ENCODE measurements at places on chromosomes 7 and 10. TPM values are rescaled to one million over a fixed set of nuclear protein-coding genes. Genes with fewer than 3 reads are reported as not detected.

GRCh38 chr10:14254368-14254767, 76.4 kb downstream of the FRMD4A start:
- no peaks in the 10 kb centered on the region for H3K27me3 ChIP-seq
- no peak overlapping the region for H3K27ac ChIP-seq
- no peak for DNase-seq
- H3K36me3 ChIP-seq = no peaks in the 10 kb centered on the region
- H3K4me3 ChIP-seq = no peak overlapping the region

DNA sequence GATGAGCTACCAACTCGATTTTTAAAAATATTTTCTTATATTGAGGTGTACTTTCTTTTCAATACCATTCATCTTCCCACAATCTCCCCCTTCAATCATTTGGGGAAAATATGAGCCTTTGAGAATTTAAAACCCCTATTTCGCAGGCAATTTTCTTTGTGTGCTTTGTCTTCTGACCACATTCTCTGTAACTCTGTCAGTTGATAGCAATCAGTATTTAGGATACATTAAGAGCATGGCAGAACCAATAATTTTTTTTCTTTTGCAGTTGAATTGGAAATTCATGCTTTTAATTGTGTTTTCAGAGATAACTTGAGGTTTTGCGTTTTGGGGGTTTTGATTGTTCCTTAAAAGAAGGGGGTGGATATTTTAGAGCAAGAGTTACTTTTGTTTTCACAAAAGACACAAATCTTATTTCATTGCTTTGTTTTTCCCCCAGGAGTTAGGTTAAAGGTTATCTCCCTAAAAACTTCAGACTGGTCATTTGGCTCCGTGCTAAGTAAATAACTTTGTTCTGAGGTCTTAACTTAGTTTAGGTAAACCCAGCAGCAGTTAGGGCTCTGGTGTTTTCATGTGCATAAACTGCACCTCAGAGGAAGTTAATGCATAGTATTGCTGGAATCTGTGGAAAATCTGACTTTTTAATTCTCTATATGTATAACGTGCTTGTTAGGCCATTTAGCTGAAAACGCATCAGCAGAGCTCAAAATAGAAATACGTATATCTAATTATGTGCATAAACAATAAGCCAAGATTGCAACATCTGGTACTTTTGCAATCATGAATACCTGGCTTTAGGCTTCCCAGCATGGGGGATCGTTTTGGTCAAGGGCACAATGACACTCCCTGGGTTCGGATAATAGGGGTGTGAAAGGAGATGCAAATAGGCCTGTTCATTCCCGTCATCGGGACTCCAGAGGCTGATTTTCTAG, 676.4 kb upstream of the ANKRD30A start:
- H3K27me3 ChIP-seq = no peaks in the 10 kb centered on the region
- no peak for DNase-seq
- H3K27ac ChIP-seq = peak overlapping the region; percentile 48
- no peaks in the 10 kb centered on the region for H3K36me3 ChIP-seq

DNA sequence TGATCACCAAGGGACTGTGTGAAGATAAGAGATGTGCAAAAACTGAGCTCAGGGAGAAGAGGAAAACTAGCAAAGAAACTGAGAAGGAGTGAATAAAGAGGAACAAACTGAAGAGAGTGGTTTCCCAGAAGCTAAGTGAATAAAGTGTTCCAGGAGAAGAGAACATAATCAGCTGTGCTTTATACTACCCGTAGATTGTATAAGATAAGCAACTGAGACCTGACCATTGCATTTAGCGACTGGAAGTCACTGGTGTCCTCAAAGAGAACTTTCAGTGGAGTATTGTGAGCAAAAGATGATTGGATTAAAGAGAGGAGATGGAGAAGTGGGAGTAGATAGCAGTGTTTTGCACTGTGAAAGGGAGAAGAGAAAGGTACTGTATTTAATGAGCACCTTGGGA, 14.6 kb downstream of the PHTF2 start:
- DNase-seq = no peak
- no peak overlapping the region for H3K27ac ChIP-seq
- H3K36me3 ChIP-seq = no peaks in the 10 kb centered on the region

DNA sequence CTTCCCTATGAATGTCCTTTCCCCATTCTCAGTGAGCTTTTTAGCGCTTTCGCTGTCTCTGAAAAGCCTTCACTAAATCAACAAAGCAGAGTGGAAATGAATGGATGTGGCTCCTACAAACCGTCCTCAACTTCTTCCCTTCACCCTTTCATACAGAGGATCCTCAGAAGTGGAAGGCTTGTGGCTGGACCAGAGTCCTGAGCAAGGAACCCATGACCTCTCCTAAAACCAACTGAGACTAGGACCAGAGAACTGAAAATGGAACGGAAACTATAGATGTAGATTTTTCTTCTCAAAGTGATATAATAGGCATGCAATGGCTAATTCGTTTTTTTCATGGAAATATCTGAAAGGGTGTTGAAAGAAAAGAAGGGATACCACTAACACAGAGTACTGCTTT, 122.5 kb downstream of the LHFPL3 start:
- no peaks in the 10 kb centered on the region for H3K36me3 ChIP-seq
- DNase-seq = no peak
- no peaks in the 10 kb centered on the region for H3K4me1 ChIP-seq
- no peaks in the 10 kb centered on the region for H3K27me3 ChIP-seq

DNA sequence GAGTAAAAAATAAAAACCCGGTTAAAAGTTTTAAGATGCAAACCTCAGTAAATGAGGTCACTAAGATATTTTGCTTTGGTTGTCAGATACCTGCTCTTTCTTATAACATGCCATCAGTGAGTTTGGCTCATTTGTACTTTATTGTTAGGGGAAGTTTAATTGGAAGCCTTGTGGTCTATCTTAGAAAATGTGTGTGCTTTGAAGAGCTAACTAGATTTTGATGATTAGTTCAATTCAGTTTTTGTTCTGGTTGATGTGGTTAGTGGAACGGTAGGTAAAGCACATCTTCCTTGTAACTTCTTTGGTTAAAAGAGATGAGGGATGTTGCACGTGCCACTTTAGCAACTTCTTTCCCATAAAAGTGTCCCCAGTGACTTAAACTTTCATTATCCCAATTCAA, 353.4 kb upstream of the GALNT17 start:
- no peak overlapping the region for H3K27ac ChIP-seq
- DNase-seq = no peak
- H3K4me1 ChIP-seq = no peaks in the 10 kb centered on the region
- no peaks in the 10 kb centered on the region for H3K36me3 ChIP-seq
- H3K27me3 ChIP-seq = no peaks in the 10 kb centered on the region

GRCh38 chr10:71747551-71748523, 25.5 kb downstream of the VSIR start:
- no peaks in the 10 kb centered on the region for H3K36me3 ChIP-seq
- no peaks in the 10 kb centered on the region for H3K4me1 ChIP-seq
- H3K4me3 ChIP-seq = no peak overlapping the region
- no peak for DNase-seq
- H3K27ac ChIP-seq = peak overlapping the region; percentile 82
- no peaks in the 10 kb centered on the region for H3K27me3 ChIP-seq

- H3K27ac ChIP-seq = no peak overlapping the region
- no peaks in the 10 kb centered on the region for H3K27me3 ChIP-seq
- DNase-seq = no peak
- no peak overlapping the region for H3K4me3 ChIP-seq
Measured at GRCh38 chr10:124305131-124305530, 113.6 kb downstream of the OAT start.

- no peaks in the 10 kb centered on the region for H3K27me3 ChIP-seq
- DNase-seq = no peak
- no peaks in the 10 kb centered on the region for H3K4me1 ChIP-seq
- H3K27ac ChIP-seq = no peak overlapping the region
Measured at GRCh38 chr10:13740461-13740860, 153.7 kb downstream of the PRPF18 start.

GRCh38 chr7:110090110-110090820, 1000.7 kb upstream of the LRRN3 start:
- no peak for DNase-seq
- H3K36me3 ChIP-seq = no peaks in the 10 kb centered on the region
- no peak overlapping the region for H3K4me3 ChIP-seq
- no peaks in the 10 kb centered on the region for H3K4me1 ChIP-seq
- H3K27me3 ChIP-seq = no peaks in the 10 kb centered on the region

GRCh38 chr7:81370822-81371221, 399.0 kb downstream of the HGF start:
- no peak overlapping the region for H3K4me3 ChIP-seq
- H3K27ac ChIP-seq = no peak overlapping the region
- no peaks in the 10 kb centered on the region for H3K27me3 ChIP-seq
- no peaks in the 10 kb centered on the region for H3K36me3 ChIP-seq
- H3K4me1 ChIP-seq = no peaks in the 10 kb centered on the region

- no peak overlapping the region for H3K27ac ChIP-seq
- H3K36me3 ChIP-seq = no peaks in the 10 kb centered on the region
- H3K27me3 ChIP-seq = no peaks in the 10 kb centered on the region
- H3K4me3 ChIP-seq = no peak overlapping the region
Measured at GRCh38 chr7:71193099-71193810, 61.3 kb downstream of the GALNT17 start.

- DNase-seq = no peak
- H3K4me3 ChIP-seq = no peak overlapping the region
- H3K36me3 ChIP-seq = no peaks in the 10 kb centered on the region
- H3K27me3 ChIP-seq = peaks cover 12% of the 10 kb centered on the region
- H3K4me1 ChIP-seq = no peaks in the 10 kb centered on the region
- no peak overlapping the region for H3K27ac ChIP-seq
Measured at GRCh38 chr7:289209-289755, 688 bp upstream of the FOXL3 start.

DNA sequence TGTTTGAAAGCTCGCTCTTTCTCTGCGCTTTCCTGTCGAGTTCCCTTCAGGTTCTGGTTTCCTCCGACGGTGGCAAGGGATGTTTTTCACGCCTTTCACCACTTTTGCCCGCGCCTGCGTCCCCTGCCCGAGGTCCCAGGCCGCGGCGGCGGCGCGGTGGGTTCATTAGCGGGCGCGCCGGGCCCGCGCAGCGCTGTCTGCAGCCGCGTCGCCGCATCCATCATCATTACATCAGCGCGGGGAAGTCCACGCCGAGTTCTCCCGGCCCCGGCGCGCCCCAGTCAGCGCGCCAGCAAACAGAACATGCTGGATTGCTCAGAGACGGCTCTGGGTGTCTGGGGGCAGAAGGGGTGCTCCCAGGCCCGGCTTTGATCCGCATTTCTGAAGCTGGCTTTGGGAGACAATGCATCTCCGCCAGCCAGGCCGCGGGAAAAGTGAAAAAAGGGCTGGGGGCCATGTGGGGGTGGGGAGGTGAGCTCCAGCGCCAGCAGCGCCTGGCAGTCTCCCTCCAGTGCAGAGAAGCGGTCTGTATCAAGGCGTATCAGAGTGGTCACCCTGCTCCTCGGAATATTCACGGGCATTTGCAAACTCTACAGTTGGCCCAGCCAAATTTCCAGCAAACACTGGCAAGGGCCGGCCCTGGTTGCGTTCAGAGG, 8.9 kb downstream of the GLI3 start:
- H3K4me3 ChIP-seq = peak overlapping the region; percentile 37
- no peaks in the 10 kb centered on the region for H3K36me3 ChIP-seq
- H3K4me1 ChIP-seq = no peaks in the 10 kb centered on the region
- DNase-seq = peak; percentile 43
- H3K27me3 ChIP-seq = no peaks in the 10 kb centered on the region

DNA sequence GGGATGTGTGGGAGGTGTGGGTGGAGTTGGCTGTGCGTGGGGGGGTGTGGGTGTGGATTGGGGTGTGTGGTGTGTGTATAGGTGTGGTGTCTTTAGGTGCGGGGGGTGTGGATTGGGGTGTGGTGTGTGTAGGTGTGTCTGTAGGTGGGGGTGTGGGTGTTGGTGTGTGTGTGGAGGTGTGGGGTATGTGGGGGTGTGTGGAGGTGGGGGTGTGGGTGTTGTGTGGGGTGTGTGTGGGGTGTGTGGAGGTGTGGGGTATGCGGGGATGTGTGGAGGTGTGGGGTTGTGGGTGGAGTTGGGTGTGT, 33.9 kb downstream of the SPDYE17 start:
- no peaks in the 10 kb centered on the region for H3K27me3 ChIP-seq
- no peaks in the 10 kb centered on the region for H3K4me1 ChIP-seq
- DNase-seq = no peak
- no peak overlapping the region for H3K27ac ChIP-seq
- no peaks in the 10 kb centered on the region for H3K36me3 ChIP-seq

DNA sequence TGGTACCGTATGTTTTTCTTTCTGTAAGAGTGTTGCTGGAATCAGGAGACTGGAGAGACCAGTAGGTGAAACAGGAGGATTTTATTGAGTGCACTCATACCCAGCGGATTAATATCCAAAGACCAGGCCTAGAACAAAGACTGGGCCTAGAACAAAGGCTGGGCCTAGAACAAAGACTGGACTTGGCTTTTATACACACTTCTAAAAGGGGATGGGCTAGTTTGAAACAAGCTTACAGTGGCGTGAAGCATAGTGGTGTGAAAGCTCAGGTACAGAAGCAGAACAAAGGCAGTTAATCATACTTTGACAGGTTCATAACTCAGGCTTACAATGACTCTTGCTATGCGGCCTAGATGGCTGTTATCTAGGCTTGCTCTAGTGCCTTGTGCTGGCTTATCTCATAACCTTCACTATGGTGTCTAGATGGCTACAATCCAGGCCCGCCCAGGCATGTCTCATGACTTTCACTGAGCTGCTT, 67.7 kb downstream of the TRIM24 start:
- H3K27me3 ChIP-seq = no peaks in the 10 kb centered on the region
- H3K4me3 ChIP-seq = no peak overlapping the region
- no peaks in the 10 kb centered on the region for H3K4me1 ChIP-seq
- DNase-seq = no peak
- no peak overlapping the region for H3K27ac ChIP-seq

- no peak for DNase-seq
- no peak overlapping the region for H3K4me3 ChIP-seq
- no peaks in the 10 kb centered on the region for H3K4me1 ChIP-seq
- H3K27ac ChIP-seq = no peak overlapping the region
- no peaks in the 10 kb centered on the region for H3K36me3 ChIP-seq
Measured at GRCh38 chr10:119003572-119004289, 25.8 kb upstream of the NANOS1 start.

- peaks cover 4% of the 10 kb centered on the region for H3K4me1 ChIP-seq
- H3K27ac ChIP-seq = peak overlapping the region; percentile 97
- H3K4me3 ChIP-seq = peak overlapping the region; percentile 91
- no peaks in the 10 kb centered on the region for H3K36me3 ChIP-seq
Measured at GRCh38 chr10:91798649-91799611, 704 bp downstream of the TNKS2 start.

The FAM180A gene
- total RNA-seq = 6.3 TPM

The EPDR1 gene
- 23.2 TPM for total RNA-seq

The TMEM229A gene
- not detected for total RNA-seq

The NEUROG3 gene
- not detected for total RNA-seq

The PRSS37 gene
- total RNA-seq = not detected

The WEE2 gene
- not detected for total RNA-seq

The RINT1 gene
- 17.7 TPM for total RNA-seq

The LAMB4 gene
- not detected for total RNA-seq
